Breast epithelium (tissue), 4 donors: ENCODE measurements at places on chromosomes 2 and 18. TPM values are rescaled to one million over a fixed set of nuclear protein-coding genes. Genes with fewer than 3 reads are reported as not detected.
A peak's percentile ranks its signal among the peaks of the same experiment; 100 is the strongest.

DNA sequence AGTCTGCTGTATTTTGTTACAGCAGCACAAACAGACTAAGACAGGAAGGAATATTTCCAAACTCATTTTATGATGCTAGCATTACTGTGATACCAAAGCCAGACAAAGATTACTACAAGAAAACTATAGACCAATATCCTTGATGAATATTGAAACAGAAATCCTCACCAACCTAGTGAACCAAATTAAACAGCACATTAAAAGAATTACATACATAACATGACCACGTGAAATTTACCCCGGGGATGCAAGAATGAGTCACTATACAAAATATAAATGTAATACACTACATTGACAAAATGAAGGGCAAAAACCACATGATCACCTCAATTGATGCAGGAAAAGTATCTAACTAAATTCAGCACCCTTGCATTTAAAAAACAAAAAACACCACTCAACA is 112.6 kb downstream of the CHN1 start:
- no peak for DNase-seq
- H3K36me3 ChIP-seq, result no peaks in the 10 kb centered on the region
- H3K27ac ChIP-seq, result no peak overlapping the region
- no peaks in the 10 kb centered on the region for H3K4me1 ChIP-seq
- no peaks in the 10 kb centered on the region for H3K27me3 ChIP-seq
- no peak overlapping the region for H3K4me3 ChIP-seq

DNA sequence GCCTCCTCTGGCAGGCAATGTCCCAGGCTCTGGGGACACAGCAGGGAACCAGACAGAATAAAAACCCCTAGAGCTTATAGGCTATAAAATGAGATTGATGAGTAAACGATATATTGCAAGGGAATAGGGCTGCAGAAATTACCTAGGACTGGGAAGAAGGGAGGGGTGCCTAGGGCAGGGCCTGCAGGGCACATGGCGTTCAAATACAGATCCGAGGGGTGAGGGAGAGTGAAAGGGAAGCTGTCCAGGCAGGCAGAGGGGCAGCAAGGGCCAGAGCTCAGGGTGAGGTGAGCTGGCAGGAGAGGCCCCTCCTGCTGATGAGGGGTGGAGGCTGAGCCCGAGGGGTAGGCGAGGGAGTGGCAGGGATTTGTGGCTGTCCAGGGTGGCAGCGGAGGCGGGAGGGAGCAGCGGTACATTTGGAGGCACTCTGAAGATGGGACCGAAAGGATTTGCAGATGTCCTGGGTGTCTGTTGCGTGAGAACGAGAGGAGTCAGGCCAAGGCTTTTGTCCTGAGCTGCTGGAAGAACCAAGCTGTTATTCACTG is 33.7 kb downstream of the KCNIP3 start:
- H3K27me3 ChIP-seq, result no peaks in the 10 kb centered on the region
- no peak overlapping the region for H3K27ac ChIP-seq
- no peak for DNase-seq
- no peaks in the 10 kb centered on the region for H3K36me3 ChIP-seq
- H3K4me3 ChIP-seq, result no peak overlapping the region

DNA sequence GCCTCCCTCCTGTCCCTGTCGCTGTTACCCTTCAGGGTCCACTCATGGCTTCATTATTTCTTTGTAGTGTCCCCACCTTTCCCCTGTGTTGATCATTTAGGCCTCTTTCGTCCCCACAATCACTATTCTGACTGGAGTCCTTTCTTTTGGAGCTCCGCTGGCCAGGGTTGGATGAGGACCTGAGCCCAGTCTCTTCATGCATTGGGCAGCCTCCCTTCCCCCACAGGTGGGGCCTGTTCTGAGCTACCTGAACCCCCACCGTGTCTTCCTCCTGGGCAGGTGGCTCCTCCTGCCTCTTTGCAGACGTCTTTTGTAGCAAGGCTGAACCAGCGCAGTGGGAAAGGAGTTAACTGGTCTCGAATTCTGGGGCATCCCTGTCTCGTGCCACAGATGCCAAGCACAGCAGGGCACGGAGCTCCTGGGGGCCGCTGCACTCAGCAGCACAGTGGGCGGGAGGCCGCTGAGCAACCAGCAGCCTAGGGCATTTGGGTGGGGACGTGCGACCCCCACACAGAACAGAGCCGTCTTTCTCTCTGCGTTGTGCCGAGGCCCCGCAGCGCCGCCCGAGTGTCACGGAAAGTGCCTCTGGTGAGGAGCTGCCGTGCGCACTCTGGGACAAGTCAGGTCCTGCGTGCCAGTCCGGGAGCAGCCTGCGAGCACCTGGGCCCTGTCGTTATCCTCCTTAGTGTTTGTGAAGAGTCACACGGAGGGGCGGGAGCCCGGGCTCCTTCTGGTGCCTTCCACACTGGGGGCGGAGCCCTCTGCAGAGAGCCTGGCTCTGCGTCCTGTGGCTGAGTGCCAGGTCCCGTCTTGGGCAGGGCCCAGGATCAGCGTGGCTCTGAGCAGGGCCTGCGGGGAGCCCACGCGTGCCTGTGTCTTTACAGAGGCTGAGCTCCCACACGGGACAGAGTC is 130.1 kb downstream of the NFATC1 start:
- no peaks in the 10 kb centered on the region for H3K4me1 ChIP-seq
- peak; percentile 75 for DNase-seq
- no peaks in the 10 kb centered on the region for H3K27me3 ChIP-seq
- H3K27ac ChIP-seq, result no peak overlapping the region

DNA sequence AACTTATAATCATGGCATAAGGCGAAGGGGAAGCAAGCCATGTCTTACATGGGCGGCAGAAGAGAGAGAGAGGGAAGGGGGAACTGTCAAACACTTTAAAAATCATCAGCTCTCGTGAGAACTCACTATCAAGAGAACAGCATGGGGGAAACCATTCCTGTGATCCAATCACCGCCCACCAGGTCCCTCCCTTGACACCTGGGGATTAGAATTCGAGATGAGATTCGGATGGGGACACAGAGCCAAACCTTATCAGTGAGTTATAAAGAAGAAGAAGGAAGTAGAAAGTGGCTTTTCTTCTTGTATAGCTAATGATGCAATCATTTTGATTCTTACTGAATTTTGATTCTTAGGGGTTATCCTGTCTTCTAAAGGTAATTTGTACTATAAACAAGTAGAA is 51.4 kb downstream of the SMCHD1 start:
- no peak overlapping the region for H3K4me3 ChIP-seq
- H3K36me3 ChIP-seq, result peaks cover 3% of the 10 kb centered on the region
- no peak for DNase-seq

The INPP5D gene
- 20.0 TPM for total RNA-seq

GRCh38 chr2:36858551-36859365 is 107.6 kb downstream of the STRN start:
- H3K27ac ChIP-seq, result no peak overlapping the region
- no peak for DNase-seq
- H3K36me3 ChIP-seq, result no peaks in the 10 kb centered on the region
- H3K4me3 ChIP-seq, result no peak overlapping the region
- no peaks in the 10 kb centered on the region for H3K4me1 ChIP-seq
